ENCODE measurements at places on chromosomes 2 and 18.

GRCh38 chr18:44178476-44178875 lies 502.2 kb upstream of the SETBP1 start:
- no peak for DNase-seq

DNA sequence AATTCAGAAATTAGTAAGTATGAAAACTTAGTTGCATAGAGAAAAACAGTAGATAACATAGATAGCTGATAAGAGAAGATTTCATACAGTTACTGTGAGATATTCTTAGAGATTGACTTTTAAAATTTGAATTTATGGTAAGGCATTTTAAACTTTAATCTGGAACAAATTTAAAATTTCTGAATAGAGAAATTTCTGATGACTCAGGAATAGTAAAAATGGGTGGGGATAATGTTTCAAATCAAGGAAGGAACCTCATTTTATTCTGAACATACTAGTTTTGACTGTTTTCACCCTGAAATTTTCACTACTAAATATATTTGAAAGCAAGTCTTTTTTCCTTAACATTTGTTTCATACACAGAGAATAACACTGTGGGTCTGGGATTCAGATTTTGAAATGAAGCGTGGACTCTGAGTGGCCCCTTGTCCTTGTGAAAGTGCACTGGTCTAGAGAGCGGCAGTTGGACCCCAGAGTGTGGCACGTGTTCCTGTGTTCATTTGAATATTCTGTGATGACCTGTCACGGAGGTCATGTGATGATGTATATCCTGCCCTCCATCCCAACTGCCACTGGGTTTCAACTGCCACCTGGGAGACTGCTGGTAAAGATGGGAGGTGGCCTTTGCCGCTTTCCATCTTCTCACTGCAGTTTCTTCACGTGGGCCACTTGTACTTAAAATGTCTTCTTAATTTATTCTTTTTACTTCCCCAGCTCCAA lies 38.5 kb upstream of the RAB6D start:
- no peak for DNase-seq

GRCh38 chr2:55056024-55056521 lies 5.8 kb upstream of the RTN4 start:
- DNase-seq = no peak

- no peak for DNase-seq
These were observed 86.3 kb upstream of the EFEMP1 start for GRCh38 chr2:56009758-56010458.

- DNase-seq = no peak
These were observed 208.5 kb downstream of the TFCP2L1 start for GRCh38 chr2:121076498-121076820.

DNA sequence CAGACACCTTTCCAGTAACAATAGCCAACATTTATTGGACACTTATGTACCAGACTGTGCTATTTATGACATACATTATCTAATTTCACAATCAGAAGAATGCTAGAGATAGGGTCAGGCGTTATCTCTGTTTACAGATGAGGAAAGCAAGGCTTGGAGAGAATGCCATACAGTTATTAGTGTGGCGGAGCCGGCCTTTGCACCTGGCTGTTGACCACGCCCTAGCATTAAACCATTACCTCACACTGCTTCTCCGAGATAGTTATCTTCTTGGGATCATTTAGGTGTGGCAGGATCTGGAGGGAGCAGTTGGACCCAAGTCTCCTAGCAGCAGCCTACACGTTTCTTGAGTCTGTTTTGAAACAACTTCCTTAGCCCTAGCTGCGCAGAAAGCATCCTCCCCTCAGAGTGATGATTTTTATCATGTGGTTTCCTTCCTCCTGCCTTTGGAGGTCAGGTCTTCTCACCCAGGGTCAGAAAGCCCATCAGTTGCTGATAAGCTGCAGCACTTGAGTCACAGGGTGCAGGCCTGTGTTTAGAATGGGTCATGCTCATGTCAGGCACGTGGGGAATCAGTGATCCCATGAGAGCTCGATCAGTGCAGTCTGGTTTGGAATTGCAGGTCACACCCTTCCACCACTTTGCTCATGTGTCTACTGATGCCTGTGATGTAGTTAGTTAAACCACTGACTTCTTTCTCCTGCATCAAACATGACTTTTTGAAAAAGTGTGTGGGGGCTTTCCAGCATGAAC lies 118.2 kb downstream of the SPTBN1 start:
- DNase-seq = peak; percentile 90

- DNase-seq = no peak
These were observed 23.1 kb upstream of the TNFAIP6 start for GRCh38 chr2:151334082-151334815.

DNA sequence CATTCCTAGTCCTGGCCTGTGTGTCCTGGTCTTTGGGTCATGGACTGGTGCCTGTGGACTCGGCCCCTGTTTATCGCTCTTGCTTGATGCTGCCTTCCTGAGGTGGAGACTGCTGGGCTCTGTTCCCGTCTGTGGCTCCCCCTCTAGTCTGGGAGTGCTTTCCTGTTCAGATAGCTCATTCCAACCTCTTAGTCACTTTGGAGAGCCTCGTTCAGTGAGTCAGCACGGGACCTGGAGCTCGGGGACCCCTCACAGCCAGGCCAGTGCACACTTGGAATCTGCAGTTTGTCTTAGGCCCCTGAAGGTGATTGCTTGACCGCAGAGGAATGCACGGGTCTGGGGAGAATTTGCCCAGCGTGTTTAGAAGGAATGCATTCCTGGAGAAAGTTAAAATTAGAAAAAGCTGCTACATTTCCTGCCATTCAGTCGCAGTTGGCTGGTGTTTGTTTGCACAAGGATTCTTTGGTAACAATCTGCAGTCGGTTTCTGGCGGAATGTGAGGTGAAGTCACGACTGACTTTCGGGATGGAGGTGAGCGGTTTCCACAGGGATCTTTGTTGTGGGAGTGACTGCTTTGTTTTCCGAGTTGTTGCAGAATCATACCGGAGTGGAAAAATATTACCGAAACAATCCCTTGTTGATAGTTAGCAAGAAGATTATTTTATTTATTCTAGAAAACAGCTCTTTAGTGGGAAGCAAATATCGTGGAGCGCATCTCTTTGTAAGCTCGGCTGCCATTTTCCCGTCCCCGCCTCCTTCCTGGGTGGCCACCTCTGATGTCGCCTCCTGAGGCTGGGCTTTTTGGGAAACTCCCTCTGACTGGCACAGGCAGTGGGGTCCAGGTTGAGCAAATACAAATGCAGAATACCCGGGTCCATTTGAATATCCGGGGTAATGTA lies 29.6 kb downstream of the SH3BP4 start:
- no peak for DNase-seq

DNA sequence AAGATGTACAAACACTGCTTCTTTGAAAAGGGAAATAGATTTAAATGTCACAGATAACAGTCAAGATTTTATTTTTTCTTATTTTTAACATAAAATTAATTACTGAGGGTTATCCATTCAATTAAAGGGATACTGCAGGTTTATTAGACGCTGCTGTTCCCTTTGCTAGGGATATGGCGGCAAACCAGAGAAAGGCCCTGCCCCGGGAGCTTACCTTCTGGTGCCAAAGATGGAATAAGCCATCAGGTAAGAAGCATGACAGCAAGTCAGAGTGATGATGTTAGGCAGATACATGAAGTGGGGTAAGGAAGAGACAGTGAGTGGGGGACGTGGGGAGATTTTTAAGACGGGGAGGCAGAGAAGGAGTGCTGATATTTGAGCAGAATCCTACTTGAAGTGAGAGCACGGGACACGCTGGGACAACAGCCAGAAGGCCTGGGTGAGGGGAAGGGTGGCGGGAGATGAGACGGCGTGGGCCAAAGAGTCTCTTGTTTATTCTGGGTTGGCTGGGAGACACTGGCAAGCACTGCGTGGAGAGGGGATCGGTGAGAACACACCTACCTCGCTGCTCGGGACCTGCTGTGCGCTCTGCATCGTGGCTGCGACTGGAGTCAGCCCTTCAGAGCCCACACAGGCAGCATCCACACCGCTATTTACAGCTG lies 250.5 kb upstream of the TMEM200C start:
- no peak for DNase-seq

DNA sequence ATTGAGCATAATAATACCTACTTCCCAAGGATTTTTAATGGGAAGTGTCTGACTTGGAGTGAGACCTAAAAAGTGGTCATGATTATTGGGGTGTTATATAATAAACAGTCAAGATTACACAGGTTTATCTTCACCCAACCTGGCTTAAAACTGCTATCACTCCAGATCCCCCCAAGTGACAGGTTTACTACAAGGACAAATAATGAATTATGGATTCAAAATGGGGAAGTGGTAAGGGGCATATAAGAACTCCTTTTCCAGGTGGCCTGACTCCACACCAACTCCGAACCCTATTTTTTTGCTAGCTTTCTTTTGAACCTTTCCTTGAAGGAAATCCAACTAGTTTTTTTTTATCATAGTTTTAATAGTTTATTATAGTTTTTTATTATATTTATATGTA lies 663.0 kb upstream of the FANCL start:
- no peak for DNase-seq

DNA sequence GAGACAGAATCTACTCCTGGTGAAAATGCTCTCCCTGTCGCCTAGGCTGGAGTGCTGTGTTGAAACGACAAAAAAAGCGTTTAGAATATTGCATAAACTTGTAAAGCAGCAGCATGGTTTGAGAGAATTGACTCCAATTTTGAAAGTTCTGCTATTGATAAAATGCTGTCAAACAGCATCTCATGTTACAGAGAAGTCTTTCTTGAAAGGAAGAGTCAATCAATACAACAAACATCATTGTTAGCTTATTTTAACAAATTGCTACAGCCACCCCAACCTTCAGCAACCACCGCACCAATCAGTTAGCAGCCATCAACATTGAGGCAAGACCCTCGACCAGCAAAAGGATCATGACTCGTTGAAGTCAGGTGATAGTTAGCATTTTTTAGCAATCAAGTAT lies 6.9 kb downstream of the C2orf76 start:
- no peak for DNase-seq

DNA sequence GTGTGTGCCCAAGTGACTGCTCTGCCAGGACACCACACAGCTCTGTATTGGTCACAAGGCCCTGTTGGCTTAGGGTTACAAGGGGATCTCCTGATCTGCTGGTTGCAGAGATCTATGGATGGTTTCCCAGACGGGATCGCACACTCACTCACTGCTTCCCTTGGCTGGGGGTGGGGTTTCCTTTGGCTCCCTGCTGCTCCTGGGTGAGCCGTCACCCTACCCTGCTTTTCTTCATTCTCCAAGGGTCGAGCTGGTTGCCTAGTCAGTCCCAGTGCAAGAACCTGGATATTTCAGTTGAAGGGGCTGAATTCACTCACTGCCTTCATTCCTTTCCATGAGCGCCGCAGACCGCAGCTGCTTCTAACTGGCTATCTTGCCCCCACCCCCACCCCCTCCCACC lies 56.3 kb downstream of the GTF3C3 start:
- DNase-seq = no peak

GRCh38 chr2:127048618-127048935 lies 58.4 kb downstream of the BIN1 start:
- no peak for DNase-seq

GRCh38 chr2:181306785-181307184 lies 150.4 kb upstream of the ITGA4 start:
- DNase-seq = no peak

DNA sequence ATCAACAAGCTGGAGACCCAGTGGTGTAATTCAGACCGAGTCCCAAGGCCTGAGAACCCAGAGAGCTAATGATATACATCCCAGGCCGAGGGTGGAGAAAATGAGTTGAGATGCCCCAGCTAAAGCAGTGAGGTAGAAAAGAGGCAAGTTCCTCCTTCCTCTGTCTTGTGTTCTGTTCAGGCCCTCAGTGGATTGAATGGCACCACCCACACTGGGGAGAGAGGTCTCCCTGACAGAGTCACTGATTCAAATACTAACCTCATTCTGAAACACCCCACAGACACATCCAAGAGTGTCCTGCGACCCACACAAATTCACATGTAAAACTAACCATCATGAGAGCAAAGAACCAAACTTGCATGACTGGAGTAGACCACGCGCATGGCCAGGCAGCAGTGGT lies 215.3 kb downstream of the ANAPC1 start:
- no peak for DNase-seq

- DNase-seq = no peak
These were observed 98.5 kb downstream of the AFF3 start for GRCh38 chr2:100043891-100044255.
